ENCODE measurements at places on chromosomes 6 and 20.
A peak's percentile ranks its signal among the peaks of the same experiment; 100 is the strongest.

GRCh38 chr6:169075211-169075914 is 178.3 kb downstream of the THBS2 start:
- no peak for DNase-seq

GRCh38 chr20:38203981-38204357 is 38.9 kb upstream of the TGM2 start:
- no peak for DNase-seq

DNA sequence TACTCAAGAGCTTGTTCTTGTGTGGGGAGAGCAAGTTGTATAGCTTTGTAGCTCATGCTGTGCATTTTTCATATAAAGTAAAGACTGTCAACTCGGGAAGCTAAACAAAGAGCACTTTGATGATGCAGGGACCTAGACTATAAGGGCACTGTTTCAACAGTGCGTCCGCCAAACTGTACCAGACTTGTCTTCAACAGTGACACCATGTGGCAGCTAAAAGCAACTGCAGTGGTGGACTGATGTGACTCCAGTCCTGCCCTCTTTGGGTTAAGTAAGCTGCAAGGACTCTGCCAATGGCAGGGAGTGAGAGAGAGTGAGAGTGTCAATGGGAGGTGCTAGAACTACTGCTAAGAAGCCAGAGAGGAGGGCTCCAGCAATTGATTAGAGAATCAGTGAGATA is 48.1 kb upstream of the MC3R start:
- no peak for DNase-seq

DNA sequence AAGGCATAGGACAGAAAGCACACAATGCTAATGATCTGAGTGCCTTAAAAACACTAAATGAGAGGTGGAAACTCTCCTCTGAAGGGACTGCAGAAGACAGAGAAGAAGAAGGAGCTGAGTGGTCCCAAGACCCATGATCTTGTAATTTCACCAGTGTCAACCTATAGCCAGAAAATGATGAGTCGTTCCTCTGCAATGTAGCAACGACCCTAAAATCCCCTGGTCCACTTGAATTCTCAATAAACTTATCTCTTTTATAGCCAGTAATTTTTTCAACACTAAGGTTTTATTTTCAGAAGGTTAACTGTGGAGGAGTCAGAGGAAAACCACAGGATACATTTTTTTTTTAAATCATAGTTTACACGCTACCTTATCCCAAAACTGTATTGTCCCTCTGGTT is 490.6 kb upstream of the MARCKS start:
- no peak for DNase-seq

- no peak for DNase-seq
Observed at GRCh38 chr20:9685011-9685410, 153.9 kb downstream of the PAK5 start.

- DNase-seq: no peak
Observed at GRCh38 chr20:42589976-42590639, 599.6 kb downstream of the PTPRT start.

DNA sequence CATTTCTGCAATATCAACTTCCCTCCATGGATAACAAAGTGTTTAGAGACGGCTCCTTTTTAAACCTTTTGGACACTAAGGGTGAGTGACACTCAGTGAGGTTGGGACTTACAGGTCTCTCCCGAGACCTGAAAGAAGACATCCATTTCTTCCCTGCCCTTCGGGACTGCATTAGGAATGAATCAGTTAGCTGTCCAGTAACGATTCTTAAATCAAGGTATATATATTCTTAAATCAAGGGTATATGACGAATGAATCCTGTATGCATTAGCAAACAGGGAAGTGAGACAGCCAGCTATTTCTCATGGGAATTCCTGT is 52.9 kb downstream of the EDN1 start:
- no peak for DNase-seq

- DNase-seq: no peak
Observed at GRCh38 chr6:2948228-2949025, 22.9 kb downstream of the SERPINB6 start.

DNA sequence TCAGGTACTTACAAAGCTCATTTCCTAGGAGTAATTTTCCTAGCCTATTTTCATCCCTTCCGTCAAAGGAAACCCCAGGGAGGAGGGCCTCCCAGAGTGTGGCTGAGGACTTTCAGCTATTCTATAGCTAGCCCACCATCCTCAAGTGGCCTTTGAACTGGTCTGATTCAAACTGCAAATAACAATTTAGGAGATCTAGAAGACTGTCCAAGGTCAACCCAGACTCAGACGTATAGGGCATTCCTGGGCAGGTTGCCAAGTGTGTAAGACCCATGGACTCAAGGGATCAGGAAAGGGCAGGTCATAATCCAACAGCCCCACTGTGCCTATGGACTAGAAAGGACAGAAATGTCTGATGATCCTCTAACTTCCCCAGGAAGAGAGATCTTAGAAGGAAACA is 2.1 kb upstream of the RRAGD start:
- DNase-seq: no peak

DNA sequence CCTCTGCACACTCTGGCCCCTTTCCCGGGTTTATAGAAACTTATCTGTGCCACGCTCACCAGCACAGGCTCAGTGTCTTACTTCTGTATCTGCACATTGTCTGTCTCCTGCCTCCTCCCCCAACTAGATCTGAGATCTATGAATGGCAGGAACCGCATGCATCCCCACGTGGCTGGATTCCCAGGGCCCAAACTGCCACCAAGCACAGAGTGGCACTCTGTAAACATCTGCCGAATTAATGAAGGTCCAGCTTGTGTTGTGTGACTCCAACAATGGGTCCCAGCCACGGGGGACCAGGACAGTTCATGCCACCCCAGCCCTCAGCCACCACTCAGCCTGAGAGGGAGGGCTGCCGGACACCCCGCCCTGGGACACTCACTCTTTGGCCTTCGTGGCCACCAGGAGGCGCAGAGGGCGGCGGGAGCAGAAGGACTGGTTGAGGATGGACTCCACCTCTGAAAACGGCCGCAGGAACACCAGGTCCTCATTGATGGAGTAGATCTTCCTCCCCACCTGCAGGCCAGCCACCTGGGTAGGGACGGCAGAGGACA is 171.1 kb downstream of the PREX1 start:
- no peak for DNase-seq

DNA sequence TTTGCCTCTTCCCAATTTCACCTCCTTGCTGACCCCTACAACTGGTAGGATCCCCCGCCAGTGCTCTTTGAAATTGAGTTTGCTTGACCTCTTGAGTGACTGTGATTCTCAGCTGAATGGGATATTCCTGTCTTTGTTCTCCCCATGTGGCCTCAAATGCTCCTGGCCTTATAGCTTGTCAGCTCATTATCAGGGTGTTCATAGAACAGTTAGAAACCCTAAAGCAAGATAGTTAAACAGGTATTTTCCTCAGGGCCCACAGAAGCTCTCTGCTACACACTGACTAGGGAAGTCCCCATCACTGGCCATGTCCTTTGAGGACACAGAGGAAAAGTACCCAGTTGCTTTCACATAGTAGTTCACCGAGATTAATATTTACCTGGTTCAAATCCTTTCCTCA is 211.5 kb upstream of the DTNBP1 start:
- no peak for DNase-seq

DNA sequence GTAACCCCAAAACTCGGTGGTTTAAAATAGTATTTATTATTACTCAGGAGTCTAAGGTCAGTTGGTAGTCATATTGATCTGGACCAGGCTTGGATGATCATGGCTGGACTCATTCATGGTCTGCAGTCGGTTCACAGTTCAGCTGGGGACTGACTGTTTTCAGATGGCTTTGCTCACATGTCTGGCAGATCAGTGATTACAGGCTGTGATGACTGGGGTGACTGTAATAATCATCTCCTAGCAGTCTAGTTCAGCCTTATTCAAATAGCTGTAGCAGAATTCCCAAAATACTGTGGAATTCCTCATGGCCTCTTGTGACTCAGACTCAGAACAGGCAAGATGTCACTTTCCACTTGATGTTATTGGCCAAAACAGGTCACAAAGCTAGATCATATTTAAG is 16.4 kb upstream of the NT5DC1 start:
- no peak for DNase-seq

GRCh38 chr6:136568129-136568528 is 17.9 kb upstream of the MAP7 start:
- DNase-seq: no peak

GRCh38 chr6:158645064-158646022 is 800 bp upstream of the DYNLT1 start:
- DNase-seq: no peak

DNA sequence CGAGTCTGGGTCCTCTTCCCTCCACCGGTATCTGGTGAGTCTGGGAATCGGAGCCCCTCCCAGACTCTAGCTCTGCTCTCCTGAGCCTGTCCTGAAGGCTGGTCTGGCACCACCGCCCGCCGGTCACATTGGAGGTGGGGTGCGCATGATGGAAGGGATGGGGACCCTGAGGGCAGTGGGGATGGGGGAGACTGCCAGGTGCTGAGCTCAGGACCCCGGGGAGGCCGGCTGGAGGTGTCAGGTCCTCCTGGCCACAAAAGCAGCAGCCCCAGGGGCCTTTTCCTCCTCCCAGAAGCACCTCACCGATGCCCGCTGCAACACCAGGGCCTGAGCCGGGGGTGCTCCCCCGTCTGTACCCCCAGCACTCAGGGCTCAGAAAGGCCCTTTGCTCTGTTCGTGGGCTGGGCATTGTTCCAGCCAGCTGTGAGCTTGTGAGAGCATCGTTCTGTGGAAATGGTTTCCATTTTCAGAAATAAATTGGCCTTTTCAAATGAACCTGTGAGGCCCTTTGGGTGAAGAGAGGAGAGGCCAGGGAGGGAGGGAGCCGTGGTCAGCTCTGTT is 2.5 kb upstream of the NPBWR2 start:
- DNase-seq: no peak

DNA sequence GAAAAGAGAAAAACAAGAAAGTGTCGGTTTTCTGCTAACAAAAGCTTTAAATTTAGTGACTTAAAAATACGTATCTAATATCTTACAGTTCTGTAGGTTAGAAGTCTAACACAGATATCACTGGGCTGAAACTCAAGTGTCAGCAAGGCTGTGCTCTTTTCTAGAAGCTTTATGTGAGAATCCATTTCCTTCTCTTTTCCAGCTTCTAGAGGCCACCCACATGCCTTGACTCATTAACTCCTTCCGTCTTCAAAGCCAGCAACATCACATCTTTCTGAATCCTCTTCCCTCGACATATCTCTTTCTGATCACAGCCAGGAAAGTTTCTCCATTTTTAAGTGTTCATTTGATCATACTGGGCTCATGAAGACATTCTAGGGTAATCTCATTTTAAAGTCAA is 262.0 kb downstream of the MAFB start:
- DNase-seq: no peak

GRCh38 chr6:14665827-14666724 is 548.5 kb downstream of the CD83 start:
- no peak for DNase-seq

DNA sequence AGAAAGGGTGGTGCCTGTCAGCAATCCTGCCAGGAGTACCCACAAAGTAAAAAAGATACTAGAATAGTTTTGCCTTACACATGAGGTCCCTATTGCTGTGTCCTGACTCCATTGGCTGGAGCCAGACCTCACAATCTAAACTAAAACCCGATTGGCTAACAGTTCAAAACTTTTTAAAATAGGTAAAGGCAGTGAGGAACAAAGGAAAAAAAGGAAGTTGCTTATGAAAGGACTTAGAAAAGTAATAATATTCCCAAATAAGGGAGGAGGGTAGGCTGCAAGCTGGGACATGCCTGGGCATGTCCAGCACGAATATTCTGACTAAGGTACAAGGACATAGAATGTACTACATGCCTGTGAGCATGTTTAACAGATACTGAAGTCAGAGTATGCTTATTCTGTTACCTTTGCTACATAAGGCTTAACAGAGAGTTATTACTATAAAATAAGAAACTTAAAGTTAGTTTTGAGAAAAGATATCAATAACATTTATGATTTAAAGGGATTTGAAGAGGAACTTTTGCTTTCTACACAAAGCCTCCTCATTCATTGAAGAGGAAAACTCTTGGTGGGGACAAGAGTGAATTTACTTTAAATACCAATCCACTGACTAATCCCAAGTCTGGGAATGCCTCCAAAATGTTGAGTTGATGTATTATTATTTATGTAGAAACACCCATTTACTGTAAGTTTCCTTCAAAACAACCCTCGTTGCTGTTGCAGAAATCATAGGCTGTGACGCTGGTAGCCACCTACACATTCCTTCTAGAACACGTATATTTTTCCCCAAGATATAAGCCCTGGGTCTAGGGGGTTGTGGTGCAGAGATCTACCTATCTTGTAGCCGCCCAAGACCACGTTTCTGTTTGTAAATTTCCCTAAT is 8.2 kb upstream of the MTHFD1L start:
- no peak for DNase-seq

GRCh38 chr20:44384423-44385027 is 29.0 kb downstream of the HNF4A start:
- DNase-seq: peak; percentile 66

GRCh38 chr6:15744818-15745402 is 82.1 kb upstream of the DTNBP1 start:
- DNase-seq: no peak

- no peak for DNase-seq
Observed at GRCh38 chr6:158923805-158924498, 76.0 kb downstream of the RSPH3 start.

- no peak for DNase-seq
Observed at GRCh38 chr6:147447835-147448611, 60.5 kb upstream of the SAMD5 start.
